ENCODE measurements at places on chromosomes 4 and X.

DNA sequence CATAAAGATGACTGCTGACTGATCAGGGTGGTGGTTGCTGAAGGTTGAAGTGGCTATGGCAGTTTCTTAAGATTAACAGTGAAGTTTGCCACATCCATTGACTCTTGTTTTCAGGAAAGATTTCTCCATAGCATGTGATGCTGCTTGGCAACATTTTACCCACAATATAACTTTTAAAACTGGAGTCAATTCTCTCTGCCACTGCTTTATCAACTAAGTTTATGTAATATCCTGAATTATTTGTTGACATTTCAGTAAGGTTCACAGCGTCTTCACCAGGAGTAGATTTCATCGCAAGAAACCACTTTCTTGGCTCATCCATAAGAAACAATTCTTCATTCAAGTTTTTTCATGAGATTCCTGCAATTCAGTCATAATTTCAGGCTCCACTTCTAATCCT lies 166.5 kb upstream of the SPRY1 start:
- no peaks in the 10 kb centered on the region for H3K4me1 ChIP-seq
- H3K36me3 ChIP-seq, result peaks cover 20% of the 10 kb centered on the region
- no peaks in the 10 kb centered on the region for H3K27me3 ChIP-seq
- no peak overlapping the region for H3K27ac ChIP-seq
- no peak overlapping the region for H3K4me3 ChIP-seq
- DNase-seq, result no peak

- H3K4me1 ChIP-seq, result peaks cover 4% of the 10 kb centered on the region
- H3K27ac ChIP-seq, result no peak overlapping the region
- no peak overlapping the region for H3K4me3 ChIP-seq
- no peaks in the 10 kb centered on the region for H3K36me3 ChIP-seq
These were observed 49.2 kb downstream of the ENPP6 start for GRCh38 chr4:184168406-184169019.

DNA sequence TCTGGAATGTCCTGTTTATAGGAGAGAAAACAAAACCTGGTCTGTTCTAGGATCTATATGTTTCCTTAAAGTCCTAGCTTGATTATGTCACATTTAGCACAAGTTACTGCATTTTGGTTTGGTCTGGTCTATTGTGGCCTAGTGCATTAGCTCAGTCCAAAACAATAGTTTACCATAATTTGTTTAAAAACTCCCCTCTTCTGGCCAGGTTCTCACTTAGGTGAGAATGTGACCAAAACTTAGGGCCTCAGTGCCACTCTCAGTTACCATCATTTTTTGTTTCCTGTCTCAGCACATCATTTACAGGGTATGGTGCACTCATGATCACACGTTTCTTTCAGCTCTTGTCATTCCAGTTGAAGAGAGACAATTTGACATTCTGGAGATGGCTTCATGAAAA lies 378.5 kb downstream of the KLHL4 start:
- no peak overlapping the region for H3K27ac ChIP-seq
- no peak overlapping the region for H3K4me3 ChIP-seq
- no peaks in the 10 kb centered on the region for H3K36me3 ChIP-seq
- H3K4me1 ChIP-seq, result no peaks in the 10 kb centered on the region
- DNase-seq, result no peak
- H3K27me3 ChIP-seq, result no peaks in the 10 kb centered on the region

DNA sequence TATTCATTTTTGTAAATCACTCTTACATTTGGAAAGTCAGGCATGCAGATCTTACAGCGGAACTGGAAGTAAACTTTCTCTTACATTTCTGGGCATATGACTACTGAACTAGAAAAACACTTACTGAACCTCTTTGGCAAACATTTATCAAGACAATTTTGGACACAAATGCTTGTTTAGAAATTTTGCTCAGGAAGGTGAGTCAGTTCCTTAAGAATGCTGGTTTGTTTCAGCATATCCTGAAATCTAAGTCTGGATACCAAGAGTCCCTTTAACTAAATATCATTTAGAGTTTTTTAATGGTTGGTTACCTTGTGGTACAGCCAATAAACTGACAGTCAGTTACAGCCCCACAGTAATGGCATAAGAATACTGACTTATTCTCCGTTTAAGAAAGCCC lies 15.0 kb downstream of the SHISA3 start:
- no peak for DNase-seq
- no peak overlapping the region for H3K4me3 ChIP-seq
- H3K27me3 ChIP-seq, result no peaks in the 10 kb centered on the region
- no peaks in the 10 kb centered on the region for H3K4me1 ChIP-seq

- no peak overlapping the region for H3K27ac ChIP-seq
- H3K36me3 ChIP-seq, result no peaks in the 10 kb centered on the region
- H3K4me3 ChIP-seq, result no peak overlapping the region
- no peaks in the 10 kb centered on the region for H3K27me3 ChIP-seq
- DNase-seq, result no peak
These were observed 300.9 kb upstream of the CPEB2 start for GRCh38 chr4:14701389-14701788.

- no peaks in the 10 kb centered on the region for H3K36me3 ChIP-seq
- peaks cover 2% of the 10 kb centered on the region for H3K27me3 ChIP-seq
- H3K4me1 ChIP-seq, result no peaks in the 10 kb centered on the region
- no peak overlapping the region for H3K4me3 ChIP-seq
These were observed 200.6 kb downstream of the MAPK10 start for GRCh38 chr4:86159216-86159615.

DNA sequence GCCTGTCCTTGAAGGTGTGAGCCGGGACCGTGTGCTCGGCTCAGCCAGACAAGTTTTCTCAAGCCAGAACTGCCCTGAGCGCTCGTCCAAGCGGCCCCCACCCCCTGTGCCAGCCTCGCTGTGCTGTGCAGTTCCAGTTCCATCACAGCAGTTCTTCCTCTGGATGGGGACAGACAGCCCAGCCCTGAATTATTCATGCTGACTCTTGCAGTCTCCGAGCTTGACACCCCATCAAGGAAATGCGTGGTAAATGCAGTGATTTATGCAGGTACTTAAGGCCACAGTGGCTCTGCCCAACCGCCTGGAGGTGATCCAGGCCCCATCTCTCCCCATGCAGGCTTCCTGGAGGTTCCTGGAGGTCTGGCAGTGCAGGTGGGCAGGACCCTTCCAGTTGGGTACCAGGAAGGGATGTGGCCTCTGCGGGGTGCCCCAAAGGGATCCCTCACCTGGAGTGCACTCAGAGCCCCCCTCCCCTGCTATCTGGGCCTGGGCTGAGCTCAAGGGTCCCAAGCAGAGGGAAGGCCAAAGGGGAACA lies 44.8 kb upstream of the HMX1 start:
- H3K4me1 ChIP-seq, result no peaks in the 10 kb centered on the region
- no peak overlapping the region for H3K27ac ChIP-seq
- no peak overlapping the region for H3K4me3 ChIP-seq
- DNase-seq, result peak; percentile 3

GRCh38 chr4:39452153-39452859 lies 6.4 kb downstream of the RPL9 start:
- no peak for DNase-seq
- peaks cover 41% of the 10 kb centered on the region for H3K4me1 ChIP-seq
- H3K27me3 ChIP-seq, result no peaks in the 10 kb centered on the region
- H3K36me3 ChIP-seq, result peaks cover 64% of the 10 kb centered on the region
- no peak overlapping the region for H3K4me3 ChIP-seq

DNA sequence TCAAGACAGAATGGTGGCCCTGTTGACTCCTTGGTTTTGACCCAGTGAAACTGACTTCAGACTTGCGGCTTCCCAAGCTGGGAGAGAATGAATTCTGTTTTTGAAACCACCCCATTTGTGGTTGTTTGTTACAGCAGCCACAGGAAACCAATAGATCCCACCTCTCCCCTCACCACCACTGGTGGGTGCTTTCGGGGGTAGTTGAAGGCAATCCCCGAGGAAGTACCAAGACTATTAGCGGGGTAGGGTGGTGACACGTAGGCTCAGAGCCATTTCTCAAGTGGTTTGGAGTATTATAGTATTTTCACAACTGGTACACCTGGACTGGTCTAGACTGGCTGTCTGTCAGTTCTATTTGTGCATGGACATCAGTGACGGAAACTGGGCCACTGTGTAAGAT lies 189.1 kb upstream of the RBPJ start:
- H3K4me1 ChIP-seq, result peaks cover 39% of the 10 kb centered on the region
- no peak for DNase-seq
- H3K27me3 ChIP-seq, result no peaks in the 10 kb centered on the region
- H3K36me3 ChIP-seq, result peaks cover 1% of the 10 kb centered on the region
- peak overlapping the region; percentile 51 for H3K27ac ChIP-seq
- H3K4me3 ChIP-seq, result no peak overlapping the region

DNA sequence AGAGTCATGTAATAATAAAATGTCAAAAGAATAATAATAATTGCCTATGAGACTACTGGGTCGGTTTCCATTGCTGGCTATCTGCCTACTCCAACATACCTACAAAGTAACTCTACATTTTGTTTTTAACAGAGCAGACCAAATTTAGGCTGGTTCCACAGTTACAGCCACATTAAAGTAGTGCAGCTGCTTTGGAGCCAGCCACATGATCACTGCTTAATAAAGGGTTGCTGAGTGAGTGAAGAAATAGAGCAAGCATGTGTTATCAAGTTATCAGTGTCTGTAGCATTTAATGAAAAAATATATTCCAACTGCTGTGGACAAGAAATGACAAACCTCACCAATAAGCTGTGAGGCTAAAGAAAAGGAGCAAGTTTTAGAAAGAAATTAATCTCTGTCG lies 782.3 kb downstream of the PCDH18 start:
- no peak overlapping the region for H3K27ac ChIP-seq
- no peaks in the 10 kb centered on the region for H3K27me3 ChIP-seq
- H3K36me3 ChIP-seq, result no peaks in the 10 kb centered on the region
- H3K4me1 ChIP-seq, result no peaks in the 10 kb centered on the region

- no peaks in the 10 kb centered on the region for H3K36me3 ChIP-seq
- no peak for DNase-seq
- H3K4me1 ChIP-seq, result peaks cover 13% of the 10 kb centered on the region
- H3K27ac ChIP-seq, result no peak overlapping the region
- no peak overlapping the region for H3K4me3 ChIP-seq
These were observed 56.9 kb downstream of the SUPT20HL2 start for GRCh38 chrX:24257011-24257410.

GRCh38 chr4:140252141-140252741 lies 98.3 kb upstream of the MAML3 start:
- H3K27me3 ChIP-seq, result peaks cover 8% of the 10 kb centered on the region
- H3K27ac ChIP-seq, result peak overlapping the region; percentile 39
- H3K36me3 ChIP-seq, result no peaks in the 10 kb centered on the region

DNA sequence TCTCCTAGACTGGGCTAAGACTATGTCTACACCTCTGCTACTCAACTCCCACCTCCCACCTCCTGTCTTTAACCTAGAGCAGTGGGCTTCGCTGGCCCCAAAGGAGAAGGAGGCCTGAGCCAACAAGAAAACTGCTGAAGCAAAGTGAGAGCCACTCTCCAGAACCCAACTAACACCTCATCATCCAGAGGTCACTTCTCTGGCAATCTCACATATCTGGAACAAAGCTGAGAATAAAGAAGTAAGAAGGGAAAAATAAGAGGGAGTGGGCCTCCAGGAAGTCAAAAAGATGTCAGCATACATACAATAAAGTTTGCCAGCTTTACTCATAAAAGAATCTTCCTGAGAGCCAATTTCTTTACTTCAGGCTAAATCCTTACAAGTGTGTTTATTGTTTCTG lies 18.6 kb upstream of the FGF16 start:
- H3K36me3 ChIP-seq, result no peaks in the 10 kb centered on the region
- no peaks in the 10 kb centered on the region for H3K27me3 ChIP-seq
- H3K4me3 ChIP-seq, result no peak overlapping the region
- no peak overlapping the region for H3K27ac ChIP-seq
- no peaks in the 10 kb centered on the region for H3K4me1 ChIP-seq

DNA sequence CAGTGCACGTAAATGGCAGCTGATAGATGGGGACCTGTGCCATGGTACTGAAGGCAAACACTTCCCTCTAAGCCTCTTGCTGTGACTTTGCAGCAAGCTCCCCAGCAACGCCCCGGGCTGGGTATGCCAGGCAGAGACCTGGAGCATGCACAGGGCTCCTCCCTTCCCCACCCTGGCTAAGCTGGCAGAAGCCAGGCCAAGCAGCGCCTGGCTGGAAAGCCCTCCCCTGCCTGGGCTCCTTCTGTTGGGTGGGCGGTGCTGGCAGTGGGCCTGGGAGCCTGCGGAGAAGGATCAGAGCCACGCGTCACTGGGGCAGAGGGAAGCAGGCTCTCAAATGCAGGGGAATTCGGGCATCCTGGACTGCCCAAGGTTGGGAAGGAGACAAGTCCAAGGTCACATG lies 3.6 kb downstream of the ATP2B3 start:
- peaks cover 16% of the 10 kb centered on the region for H3K27me3 ChIP-seq
- H3K27ac ChIP-seq, result no peak overlapping the region
- H3K4me3 ChIP-seq, result no peak overlapping the region

- DNase-seq, result no peak
- no peaks in the 10 kb centered on the region for H3K4me1 ChIP-seq
- H3K27me3 ChIP-seq, result peaks cover 8% of the 10 kb centered on the region
- H3K4me3 ChIP-seq, result no peak overlapping the region
- H3K36me3 ChIP-seq, result no peaks in the 10 kb centered on the region
These were observed 108.7 kb downstream of the CORIN start for GRCh38 chr4:47729131-47729680.

- H3K4me3 ChIP-seq, result peak overlapping the region; percentile 82
- peaks cover 1% of the 10 kb centered on the region for H3K27me3 ChIP-seq
- DNase-seq, result peak; percentile 37
- peaks cover 8% of the 10 kb centered on the region for H3K36me3 ChIP-seq
- peaks cover 18% of the 10 kb centered on the region for H3K4me1 ChIP-seq
- H3K27ac ChIP-seq, result peak overlapping the region; percentile 90
These were observed 777 bp upstream of the CASK start for GRCh38 chrX:41923978-41924683.

- peaks cover 52% of the 10 kb centered on the region for H3K4me1 ChIP-seq
- no peaks in the 10 kb centered on the region for H3K27me3 ChIP-seq
These were observed 65.3 kb downstream of the ANTXR2 start for GRCh38 chr4:80007745-80008149.

DNA sequence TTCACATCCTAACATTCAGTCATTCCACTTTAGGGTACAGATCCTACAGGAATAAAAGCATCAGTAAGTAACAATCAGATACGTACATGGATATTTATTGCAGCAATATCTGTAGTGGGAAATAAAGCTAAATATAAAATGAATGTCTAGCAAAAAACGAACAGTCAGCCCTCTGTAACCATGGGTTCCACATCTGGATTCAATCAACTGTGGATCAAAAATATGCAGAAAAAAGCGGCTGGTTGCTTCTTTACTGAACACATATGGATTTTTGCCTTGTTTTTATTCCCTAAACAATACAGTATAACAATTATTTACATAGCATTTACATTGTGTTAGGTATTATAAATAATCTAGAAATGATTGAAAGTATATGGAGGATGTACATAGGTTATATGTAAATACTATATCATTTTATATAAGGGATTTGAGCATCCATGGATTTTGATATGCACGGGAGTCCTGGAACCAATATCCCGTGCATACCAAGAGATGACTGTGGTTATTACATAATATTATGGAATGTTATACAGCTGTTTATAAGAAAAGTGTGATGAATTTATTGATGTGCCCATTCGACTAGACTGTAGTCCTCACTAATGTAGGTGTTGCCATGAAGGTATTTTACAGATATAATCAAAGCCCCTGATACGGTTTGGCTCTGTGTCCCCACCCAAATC lies 132.8 kb downstream of the ARHGEF9 start:
- H3K27ac ChIP-seq, result no peak overlapping the region
- no peak for DNase-seq
- peaks cover 23% of the 10 kb centered on the region for H3K36me3 ChIP-seq
- no peaks in the 10 kb centered on the region for H3K27me3 ChIP-seq
